ENCODE measurements at places on chromosomes 3 and 15. TPM values are rescaled to one million over a fixed set of nuclear protein-coding genes. Genes with fewer than 3 reads are reported as not detected.

Gene NAALADL2
- 12.5 TPM for total RNA-seq

GRCh38 chr3:128051837-128052594 is at the start of gene SEC61A1:
TSS of gene SEC61A1 (plus strand) at chr3:128052437. CDS start at chr3:128052553, 116 bp downstream.
- peak within 1 kb of the TSS; percentile 99 for H3K4me3 ChIP-seq
- no peak for DNase-seq

Gene WWTR1
- 181 TPM for total RNA-seq

DNA sequence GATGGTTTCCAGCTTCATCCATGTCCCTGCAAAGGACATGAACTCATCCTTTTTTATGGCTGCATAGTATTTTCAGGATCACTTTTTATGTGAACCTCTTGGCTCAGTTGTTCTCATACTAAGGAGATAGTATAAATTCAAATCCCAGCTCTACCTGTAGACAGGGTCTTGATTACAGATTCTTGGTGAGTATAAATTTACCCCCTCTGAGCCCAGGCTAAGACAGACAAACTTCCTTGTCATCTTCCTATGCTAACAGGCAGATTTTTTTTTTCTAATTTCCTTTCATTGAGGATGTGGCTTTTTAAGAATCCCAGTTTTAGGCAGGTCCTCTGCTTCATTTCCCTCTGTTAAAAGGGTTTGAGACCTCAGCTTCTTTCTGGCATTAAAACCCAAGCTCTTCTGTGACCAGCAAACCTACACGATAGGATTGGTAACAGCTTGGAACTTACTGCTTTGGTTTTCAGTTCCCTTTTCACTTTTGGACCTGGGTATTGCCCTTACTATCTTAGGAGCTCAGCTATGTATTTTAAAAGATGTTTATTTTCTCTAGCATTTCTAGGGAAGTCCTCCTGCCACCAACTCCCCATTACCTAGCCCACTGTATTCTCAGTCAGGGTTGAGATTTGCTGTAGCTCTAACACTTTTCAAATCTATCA is 72.5 kb downstream of the VPS8 start:
- no peaks in the 10 kb centered on the region for H3K27me3 ChIP-seq
- DNase-seq, result no peak
- no peaks in the 10 kb centered on the region for H3K4me1 ChIP-seq
- H3K36me3 ChIP-seq, result no peaks in the 10 kb centered on the region
- H3K4me3 ChIP-seq, result no peak overlapping the region
- H3K27ac ChIP-seq, result no peak overlapping the region

Gene RTP1
- total RNA-seq, result not detected
